Activated T-helper 1 cell treated with anti-CD3 and anti-CD28 coated beads, Interleukin-12 subunit alpha, Interleukin-12 subunit beta, Interleukin-2, Interleukin-4 antibody, amounts not matched to agents 30 ng/mL and 10 ng/mL and 1 ng/mL, durations not matched to agents 14 hours and 24 hours and 36 hours (primary cell): ENCODE measurements at places on chromosomes 6 and 20.
A peak's percentile ranks its signal among the peaks of the same experiment; 100 is the strongest.

DNA sequence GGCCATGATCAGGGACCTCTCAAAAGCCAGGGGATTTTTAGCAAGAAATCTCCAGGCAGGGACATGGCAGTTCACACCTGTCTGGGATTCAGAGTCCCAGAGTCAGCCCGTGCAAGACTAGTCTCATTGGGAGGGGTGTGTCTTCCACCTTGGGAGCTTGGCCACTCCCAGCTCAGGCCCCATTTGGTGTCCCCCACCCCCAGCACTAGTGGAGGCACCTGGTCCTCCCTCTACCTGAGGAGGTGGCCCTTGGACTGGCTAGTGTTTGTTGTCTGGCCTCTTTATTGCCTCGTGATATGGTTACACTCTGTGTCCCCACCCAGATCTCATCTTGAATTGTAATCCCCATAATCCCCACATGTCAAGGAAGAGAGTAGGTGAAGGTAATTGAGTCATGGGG lies 140.8 kb upstream of the PHACTR3 start:
- DNase-seq: no peak

GRCh38 chr20:52965819-52966218 lies 6.3 kb upstream of the TSHZ2 start:
- no peak for DNase-seq

GRCh38 chr20:23820493-23820892 lies 6.0 kb downstream of the CST2 start:
- no peak for DNase-seq

GRCh38 chr6:43405354-43405753 lies 22.0 kb upstream of the ABCC10 start:
- DNase-seq: no peak

- no peak for DNase-seq
Measured at GRCh38 chr6:4291453-4292403, 156.4 kb upstream of the ECI2 start.

DNA sequence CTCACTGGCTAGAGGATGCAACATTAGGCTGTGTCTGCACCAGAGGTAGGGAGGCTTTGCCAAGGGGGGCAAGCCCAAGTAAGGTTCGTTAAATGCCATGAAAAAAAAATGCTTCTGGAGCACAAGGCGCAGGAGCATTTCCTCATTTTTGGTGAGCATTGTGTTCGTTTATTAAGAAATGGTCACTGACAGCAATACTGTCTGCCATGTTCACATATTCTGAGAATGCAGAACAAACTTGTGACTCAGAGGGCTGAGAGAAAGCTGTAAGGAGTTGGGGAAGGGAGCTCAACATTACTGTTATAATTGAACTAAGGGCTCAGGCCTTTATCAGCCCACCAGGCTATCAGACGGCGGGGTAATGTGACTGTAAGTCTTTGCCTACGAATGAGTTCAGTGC lies 465.4 kb upstream of the BTBD3 start:
- no peak for DNase-seq

- DNase-seq: no peak
Measured at GRCh38 chr6:87723170-87724078, 21.4 kb upstream of the AKIRIN2 start.

GRCh38 chr6:159444056-159444760 lies 248.8 kb downstream of the SOD2 start:
- DNase-seq: no peak

DNA sequence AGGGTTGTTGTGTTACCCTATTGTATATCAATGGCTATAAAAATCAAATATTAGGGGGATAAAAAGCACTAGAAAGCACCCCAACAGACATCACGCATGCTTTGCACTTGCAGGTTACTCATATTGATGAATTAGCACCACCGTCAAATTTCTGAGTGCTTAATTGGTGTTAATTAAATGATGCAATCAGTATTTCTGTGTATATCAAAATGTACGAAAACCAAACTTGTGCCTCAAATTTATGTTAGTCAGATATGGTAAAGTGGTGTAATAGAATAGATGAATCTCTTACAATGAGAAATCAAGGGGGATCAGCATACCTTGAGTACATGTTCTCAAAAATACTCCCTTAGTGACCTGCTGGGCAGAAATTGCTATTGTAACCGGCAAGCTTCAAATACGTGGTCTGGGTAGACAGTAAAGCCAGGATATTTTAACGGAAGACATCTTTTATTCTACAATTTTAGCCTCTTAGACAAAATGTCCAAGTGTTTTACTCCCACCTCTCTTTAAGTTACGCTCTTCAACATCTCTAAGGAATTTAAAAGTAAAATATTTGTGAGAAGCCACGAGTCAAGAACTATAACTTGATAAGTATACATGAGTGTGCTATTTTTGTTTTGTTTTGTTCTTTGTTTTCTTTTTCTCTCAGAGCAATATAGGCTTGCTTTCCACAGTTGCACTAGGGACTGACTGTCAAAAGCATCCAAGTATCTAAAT lies 166.0 kb downstream of the QKI start:
- DNase-seq: no peak

DNA sequence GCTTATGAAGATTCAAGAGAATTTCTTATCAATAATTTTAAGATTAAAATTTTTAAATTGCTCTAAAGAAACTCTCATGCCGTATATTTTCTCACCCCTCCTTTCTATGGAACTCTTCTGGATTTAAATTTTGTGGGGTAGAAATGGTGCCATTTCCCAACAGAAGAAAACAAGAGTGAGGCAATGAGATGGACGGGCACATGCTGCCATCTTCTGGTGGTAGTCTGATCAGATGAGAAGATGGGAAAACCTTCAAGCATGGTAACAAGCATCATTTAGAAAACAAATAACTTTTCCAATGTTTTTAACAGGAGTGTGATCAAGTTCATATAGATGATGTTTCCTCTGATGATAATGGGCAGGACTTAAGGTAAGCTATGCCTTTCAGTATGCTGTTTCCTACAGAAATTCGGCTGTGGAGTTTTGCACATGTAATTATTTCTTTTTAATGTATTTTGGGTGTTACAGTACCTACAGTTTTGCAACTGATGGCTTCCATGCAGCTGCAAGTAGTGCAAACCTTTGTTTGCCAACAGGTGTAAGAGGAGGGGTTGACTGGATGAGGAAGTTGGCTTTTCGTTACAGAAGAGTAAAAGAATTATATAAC lies 271.4 kb downstream of the EYA4 start:
- no peak for DNase-seq

GRCh38 chr6:12356983-12357972 lies 67.1 kb downstream of the EDN1 start:
- no peak for DNase-seq

GRCh38 chr20:51636123-51636522 lies 93.6 kb upstream of the NFATC2 start:
- DNase-seq: no peak

DNA sequence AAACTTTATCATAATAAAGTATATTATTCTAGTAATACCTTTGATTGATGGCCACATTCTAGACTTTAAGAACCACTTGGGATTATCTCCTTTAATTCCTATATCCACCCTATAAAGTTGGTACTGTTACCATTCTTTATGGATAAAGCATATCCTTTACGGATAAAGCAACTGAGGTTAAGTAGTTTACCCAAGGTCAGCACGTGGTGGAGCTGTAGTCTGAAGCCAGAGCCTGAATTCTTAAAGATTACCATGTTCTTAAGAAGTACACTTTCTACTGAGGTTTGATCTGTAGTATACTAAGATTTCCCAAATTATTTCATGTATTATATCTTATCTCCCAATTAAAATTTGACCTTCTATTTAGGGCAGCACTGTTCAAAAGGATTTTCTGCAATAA lies 3.0 kb upstream of the NCOA7 start:
- no peak for DNase-seq

DNA sequence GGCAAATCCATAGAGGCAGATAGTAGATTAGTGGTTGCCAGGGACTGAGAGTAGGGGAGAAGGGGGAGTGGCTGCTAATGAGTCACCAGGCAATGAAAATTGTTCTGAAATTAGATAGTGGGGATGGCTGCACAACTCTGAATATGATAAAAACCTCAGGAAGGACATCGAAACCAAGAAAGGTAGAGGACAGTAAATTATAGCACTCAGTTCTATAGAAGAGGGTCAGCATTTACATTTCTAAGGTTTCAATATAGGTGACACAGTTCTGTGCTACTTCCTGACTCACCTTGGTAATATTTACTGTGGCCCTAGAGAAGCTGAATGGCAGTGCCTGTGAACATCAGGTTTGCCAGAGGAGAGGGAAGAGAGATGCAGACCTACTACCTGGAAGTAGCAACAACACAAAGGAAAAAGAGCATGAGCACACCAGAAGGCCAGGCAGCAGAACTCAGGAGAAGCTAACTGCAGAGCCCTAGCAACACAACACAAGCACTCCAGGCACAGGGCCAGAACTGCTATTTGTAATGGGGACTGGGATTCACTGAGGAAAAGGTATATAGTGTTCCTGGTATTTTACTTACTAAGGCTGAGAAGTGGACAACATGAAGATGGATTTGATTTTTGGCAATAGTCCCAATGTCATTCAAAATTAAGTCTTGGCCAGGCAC lies 75.9 kb downstream of the PLCG1 start:
- no peak for DNase-seq

GRCh38 chr6:91761621-91762020 lies 1174.7 kb upstream of the MAP3K7 start:
- no peak for DNase-seq

DNA sequence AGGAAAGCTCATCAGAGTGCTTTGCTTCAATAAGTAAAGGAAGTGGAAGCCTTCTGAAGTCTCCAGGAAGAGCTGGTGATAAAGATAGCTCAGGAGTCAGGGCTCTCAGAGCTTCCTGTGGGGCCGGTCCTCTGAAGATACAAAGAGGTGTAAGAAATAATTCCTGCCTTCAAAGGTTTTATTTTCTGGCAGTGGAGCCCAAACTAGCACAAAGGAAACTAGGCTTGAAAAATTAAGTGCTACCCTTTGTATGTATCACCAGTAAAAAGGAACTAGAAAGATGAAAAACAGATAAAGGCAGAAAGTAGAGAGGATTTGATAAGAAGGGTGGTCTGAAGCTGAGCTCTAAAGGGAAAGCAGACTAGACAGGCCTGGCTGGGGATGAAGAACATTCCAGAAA lies 204.1 kb upstream of the SASH1 start:
- no peak for DNase-seq

GRCh38 chr6:150212778-150213177 lies 69.9 kb downstream of the PPP1R14C start:
- no peak for DNase-seq

DNA sequence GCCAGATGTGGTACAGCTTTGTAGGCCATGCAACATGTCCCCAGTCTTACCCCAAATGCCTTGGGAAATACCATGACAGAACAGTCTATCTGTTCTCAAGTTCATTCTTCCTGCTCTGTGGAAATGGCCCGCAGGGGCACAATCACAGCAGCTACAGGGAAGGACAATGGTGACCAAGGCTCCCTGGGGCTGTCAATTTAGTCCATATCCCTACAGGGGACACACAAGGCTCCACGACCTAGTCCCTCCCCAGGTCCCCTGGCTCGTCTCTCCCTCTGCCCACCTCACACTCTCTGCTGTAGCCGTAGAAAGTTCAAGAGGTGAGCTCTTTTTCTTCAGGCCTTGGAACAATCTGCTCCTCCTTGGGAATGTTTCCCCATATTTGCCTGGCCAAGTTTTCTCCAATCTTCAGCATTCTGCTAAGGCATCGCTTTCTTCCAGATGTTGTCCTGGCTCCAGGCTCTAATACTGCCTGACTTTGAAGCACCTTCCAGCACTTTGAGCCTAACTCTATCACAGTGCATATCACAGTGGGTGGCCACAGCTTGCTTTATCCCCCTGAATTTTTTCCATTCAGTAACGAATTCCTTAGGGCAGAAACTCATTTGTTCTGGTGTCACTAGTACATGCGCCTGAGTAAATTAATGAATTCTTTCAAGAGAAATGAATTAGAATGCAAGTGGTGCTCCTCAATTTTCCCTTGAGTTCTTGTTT lies 92.6 kb downstream of the MAP3K7 start:
- DNase-seq: no peak

GRCh38 chr6:52518279-52518945 lies 58.4 kb downstream of the TRAM2 start:
- DNase-seq: no peak

GRCh38 chr20:50115041-50115512 lies 2.1 kb upstream of the UBE2V1 start:
- no peak for DNase-seq

- no peak for DNase-seq
Measured at GRCh38 chr20:59564171-59564570, 40.2 kb upstream of the PHACTR3 start.

DNA sequence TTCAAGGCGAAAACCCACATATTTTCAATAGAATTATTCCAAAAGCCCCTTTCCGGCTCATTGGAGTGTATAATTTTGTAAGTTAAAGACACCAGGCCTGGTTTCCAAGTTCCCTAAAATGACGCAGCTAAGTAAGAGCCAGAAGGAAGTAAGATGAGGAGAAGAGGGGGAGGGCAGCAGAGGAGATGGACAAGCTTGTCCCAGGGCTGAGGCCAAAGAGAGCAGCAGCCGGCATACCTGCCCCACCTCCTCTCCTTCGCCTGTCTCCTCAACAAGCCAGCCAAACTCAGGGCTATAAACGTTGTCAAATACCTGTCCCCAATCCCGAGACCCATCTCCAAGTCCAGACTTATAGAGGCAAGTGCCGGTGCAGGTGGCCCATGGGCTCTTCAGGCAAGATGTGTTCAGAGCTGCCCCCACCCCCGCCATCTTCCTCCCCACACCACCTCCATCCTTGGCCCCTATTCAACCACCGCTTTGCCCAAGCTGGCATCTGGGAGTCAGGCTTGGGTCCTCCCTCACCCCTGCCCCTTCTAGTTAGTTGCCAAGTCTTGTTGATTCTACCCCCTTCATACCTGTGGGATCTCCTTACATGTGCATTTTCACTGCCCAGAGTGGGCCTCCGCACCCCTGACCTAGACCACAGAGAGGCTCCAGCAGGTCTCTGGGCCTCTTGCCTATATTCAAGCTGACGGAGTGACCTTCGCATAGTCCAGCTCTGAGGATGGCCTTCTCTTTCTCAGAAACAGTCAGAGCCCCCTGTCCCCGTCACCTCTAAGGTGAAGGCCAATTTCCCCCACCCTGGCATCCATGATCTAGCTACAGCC lies 75.7 kb upstream of the SIRPA start:
- DNase-seq: no peak

- peak; percentile 39 for DNase-seq
Measured at GRCh38 chr6:1527073-1527457, 82.7 kb upstream of the FOXC1 start.

- no peak for DNase-seq
Measured at GRCh38 chr6:5215159-5215558, 45.6 kb downstream of the LYRM4 start.
